A549 treated with ZK216348 at 1 μM for 4 hours (cell line): ENCODE measurements at places on chromosomes 2 and 18. TPM values are rescaled to one million over a fixed set of nuclear protein-coding genes. Genes with fewer than 3 reads are reported as not detected.

RTTN gene
- 3.5 to 6.8 TPM (median 5.8 TPM) in 5 replicates for total RNA-seq

KIF3C gene
- 42.2 to 61.9 TPM (median 51.4 TPM) in 5 replicates for total RNA-seq

GKN1 gene
- 0.32 to 1.1 TPM (median 0.74 TPM) in 5 replicates for total RNA-seq

HRH4 gene
- not detected in 5 replicates for total RNA-seq

CD207 gene
- total RNA-seq, result not detected in 5 replicates

POTEC gene
- not detected in 5 replicates for total RNA-seq

CPLX4 gene
- not detected in 5 replicates for total RNA-seq

RFTN2 gene
- total RNA-seq, result not detected in 5 replicates

CAPN14 gene
- total RNA-seq, result 0.06 to 0.07 TPM in 2 of 5 replicates, not detected in the others

TEX44 gene
- total RNA-seq, result not detected in 5 replicates

NR4A2 gene
- total RNA-seq, result 1.4 to 3.8 TPM (median 2.1 TPM) in 5 replicates

VWC2L gene
- not detected in 5 replicates for total RNA-seq

CLEC4F gene
- not detected in 5 replicates for total RNA-seq

IL1F10 gene
- not detected in 5 replicates for total RNA-seq

CCDC85A gene
- 0.12 to 0.28 TPM (median 0.17 TPM) in 5 replicates for total RNA-seq

MYCN gene
- not detected in 5 replicates for total RNA-seq

MEP1B gene
- total RNA-seq, result 0.09 TPM in 1 of 5 replicates, not detected in the others

ERMN gene
- total RNA-seq, result not detected in 5 replicates

GALNT13 gene
- 7.2 to 15.2 TPM (median 10.7 TPM) in 5 replicates for total RNA-seq

SIX3 gene
- 0.81 to 1.6 TPM (median 1.4 TPM) in 5 replicates for total RNA-seq

SP140 gene
- total RNA-seq, result 0.22 to 0.39 TPM in 2 of 5 replicates, not detected in the others

ATP5F1A gene
- total RNA-seq, result 292 to 334 TPM (median 315 TPM) in 5 replicates

SLC4A1AP gene
- total RNA-seq, result 30.4 to 42.7 TPM (median 31.5 TPM) in 5 replicates

ABCG8 gene
- not detected in 5 replicates for total RNA-seq

MC5R gene
- total RNA-seq, result not detected in 5 replicates

UGT1A8 gene
- 0.23 TPM in 1 of 5 replicates, not detected in the others for total RNA-seq

NPPC gene
- total RNA-seq, result 0.14 to 0.41 TPM (median 0.24 TPM) in 3 of 5 replicates, not detected in the others

TRPM8 gene
- 0.13 to 0.33 TPM in 2 of 5 replicates, not detected in the others for total RNA-seq

CPSF3 gene
- total RNA-seq, result 49.5 to 69.6 TPM (median 52.4 TPM) in 5 replicates

SAG gene
- not detected in 5 replicates for total RNA-seq

TTR gene
- total RNA-seq, result not detected in 5 replicates

ST8SIA3 gene
- not detected in 5 replicates for total RNA-seq

RRM2 gene
- total RNA-seq, result 178 to 242 TPM (median 221 TPM) in 5 replicates

RAB6C gene
- total RNA-seq, result not detected in 5 replicates

DSG4 gene
- total RNA-seq, result not detected in 5 replicates

CHST9 gene
- not detected in 5 replicates for total RNA-seq

STON1 gene
- total RNA-seq, result 0.31 to 0.48 TPM (median 0.40 TPM) in 5 replicates

OR6B2 gene
- total RNA-seq, result not detected in 5 replicates

DSC3 gene
- total RNA-seq, result 1.1 to 3.1 TPM (median 1.5 TPM) in 5 replicates

CRYGB gene
- total RNA-seq, result not detected in 5 replicates

APOB gene
- total RNA-seq, result not detected in 5 replicates

ALKAL2 gene
- not detected in 5 replicates for total RNA-seq

ALLC gene
- total RNA-seq, result not detected in 5 replicates
